Amygdala (tissue), 56 donors: ENCODE measurements at places on chromosomes 5 and 9.

DNA sequence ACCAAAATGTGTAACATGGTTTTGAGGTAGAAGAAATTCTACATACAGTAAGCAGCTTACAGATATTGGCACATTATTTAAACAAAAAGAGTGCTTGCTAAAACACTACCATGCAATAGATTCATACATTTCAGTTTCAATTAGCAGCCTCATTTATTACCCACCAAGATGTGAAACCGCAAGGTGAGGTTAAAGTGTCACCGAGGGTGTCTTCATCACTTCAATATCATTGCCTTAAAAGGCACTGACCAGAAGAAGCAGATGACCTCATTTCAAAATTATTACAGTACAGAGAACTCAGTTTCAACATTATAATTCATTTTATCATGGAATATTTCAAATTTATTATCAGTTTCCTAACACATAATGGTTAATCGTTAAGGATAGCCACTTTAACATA, 302.2 kb downstream of the ISL1 start:
- no peak for DNase-seq

DNA sequence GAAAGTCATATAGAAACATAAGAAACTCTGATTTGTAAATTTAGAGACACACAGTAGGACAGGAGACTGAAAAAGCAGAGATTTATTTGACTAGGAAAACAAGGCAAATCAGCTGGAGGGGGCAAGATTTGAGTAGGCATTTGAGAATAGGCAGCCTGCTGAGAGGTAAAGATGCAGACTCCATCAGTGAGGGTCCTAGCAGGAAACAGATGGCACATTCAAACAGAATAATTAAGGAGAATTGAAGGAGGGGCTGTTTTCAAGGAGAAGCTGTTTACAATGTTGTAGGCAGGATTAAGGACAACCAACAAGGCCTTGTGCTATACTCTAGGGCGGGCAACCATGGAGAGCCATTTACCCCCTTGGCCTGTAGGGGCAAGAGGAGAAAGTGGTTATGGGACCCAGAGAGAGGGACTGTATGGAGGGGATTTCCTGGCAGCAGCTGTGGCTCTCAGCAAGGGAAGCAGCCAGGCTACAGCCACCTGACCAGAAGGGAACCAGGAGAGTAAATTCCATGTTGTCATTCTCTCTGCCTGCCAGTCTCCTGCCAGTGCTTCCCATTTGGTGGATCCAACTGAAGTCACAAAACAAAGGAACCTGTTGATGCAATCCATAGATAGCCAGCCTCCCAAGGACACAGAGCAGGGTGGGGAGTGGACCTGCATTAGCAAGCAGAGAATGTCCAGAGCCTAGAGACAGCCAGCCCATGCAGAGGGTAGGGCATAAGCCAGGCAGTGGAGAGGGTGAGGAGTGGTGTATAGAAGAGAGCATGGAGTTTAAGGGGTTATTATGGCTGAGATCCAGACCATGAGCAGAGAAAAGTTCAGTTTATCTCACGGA, 38.2 kb downstream of the PAPPA start:
- no peak for DNase-seq

GRCh38 chr9:130844044-130844451, 9.0 kb downstream of the ABL1 start:
- DNase-seq: no peak

GRCh38 chr9:76980566-76980965, 38.9 kb upstream of the FOXB2 start:
- no peak for DNase-seq
